ENCODE measurements at places on chromosomes 6 and 20.

GRCh38 chr6:40293460-40294185 is 293.5 kb downstream of the LRFN2 start:
- no peak for DNase-seq

- no peak for DNase-seq
Measured at GRCh38 chr6:96939007-96939805, 14.7 kb downstream of the KLHL32 start.

GRCh38 chr6:4777394-4777935 is 1.3 kb downstream of the CDYL start:
- DNase-seq, result no peak

DNA sequence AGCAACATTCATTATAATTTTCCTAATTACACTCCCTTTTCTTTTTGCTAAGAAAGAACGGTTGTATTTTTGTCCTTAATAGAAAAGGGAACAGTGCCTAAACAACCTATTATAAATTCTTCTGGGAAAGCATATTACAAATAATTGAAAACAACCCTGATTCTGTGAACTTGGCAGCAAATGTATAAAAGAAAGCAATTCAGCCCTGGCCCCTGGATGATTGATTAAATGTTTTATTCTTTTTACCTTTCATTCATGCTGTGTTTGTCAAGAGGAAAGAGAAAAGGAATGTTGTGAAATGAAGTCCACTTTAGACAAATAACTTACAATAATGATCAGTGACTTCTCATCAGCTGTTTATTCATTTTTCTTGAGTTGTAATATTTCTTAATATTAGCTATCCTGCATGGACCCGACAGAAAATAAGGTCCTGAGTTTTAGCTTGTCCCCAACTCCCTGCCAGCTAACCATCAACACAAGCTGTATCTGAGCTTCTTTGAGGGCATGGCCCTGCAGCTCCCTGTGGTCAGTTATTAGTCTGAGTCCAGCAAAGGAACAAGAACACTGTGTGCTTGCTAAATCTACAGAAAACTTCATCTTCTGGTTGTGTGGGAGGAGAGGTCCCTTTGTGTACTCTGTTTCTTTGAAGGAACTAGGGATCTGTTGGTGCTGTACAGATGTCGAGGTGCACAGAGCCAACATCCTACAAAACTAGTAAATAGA is 248.2 kb downstream of the LAMA2 start:
- DNase-seq, result no peak

GRCh38 chr20:4305091-4305490 is 289.7 kb upstream of the RNF24 start:
- DNase-seq, result no peak

- DNase-seq, result no peak
Measured at GRCh38 chr20:3723284-3723683, 9.2 kb upstream of the HSPA12B start.

DNA sequence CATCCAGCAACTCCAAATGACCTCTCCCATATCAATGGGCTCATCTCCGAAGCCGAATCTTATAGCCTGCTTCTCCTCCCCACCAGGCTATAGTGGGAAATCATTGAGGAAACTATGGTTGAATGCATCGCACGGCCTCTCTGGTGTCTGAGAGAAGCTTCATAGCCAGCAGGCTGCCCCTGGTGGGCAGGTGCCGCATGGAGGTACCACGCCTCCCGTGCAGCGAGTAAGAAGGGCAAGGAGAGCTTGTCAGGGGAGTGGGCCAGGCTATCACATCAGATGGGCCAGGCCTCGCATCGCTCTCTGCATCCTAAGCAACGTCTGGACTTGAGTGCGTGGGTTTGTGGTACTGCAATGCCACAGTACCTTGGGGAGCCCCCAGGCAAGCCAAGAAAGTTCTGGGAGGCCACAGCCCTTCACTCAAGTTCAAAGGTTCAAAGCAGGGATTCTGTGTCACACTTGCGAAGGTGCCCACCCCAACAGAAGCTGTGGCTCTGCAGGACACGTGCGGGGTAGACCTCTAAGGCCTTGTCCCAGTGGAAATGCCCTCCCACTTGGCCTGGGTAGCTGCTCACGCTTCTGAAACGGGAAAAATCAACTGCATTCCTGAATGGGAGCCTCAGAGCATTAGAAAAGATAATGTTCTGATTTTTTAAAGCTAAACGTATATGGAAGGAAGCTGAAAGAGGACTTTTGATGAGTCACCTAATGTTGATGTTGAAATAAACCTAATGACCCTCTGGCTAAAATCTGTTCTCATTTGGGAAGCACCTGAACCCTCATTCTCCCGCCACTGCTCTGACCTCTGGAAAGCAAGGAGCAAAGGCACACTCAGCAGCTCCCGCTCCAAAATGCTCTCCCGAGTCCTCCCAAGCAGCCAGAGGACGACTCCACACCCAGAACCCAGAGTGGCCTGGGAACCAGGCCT is 8.4 kb upstream of the IRF4 start:
- peak; percentile 35 for DNase-seq

DNA sequence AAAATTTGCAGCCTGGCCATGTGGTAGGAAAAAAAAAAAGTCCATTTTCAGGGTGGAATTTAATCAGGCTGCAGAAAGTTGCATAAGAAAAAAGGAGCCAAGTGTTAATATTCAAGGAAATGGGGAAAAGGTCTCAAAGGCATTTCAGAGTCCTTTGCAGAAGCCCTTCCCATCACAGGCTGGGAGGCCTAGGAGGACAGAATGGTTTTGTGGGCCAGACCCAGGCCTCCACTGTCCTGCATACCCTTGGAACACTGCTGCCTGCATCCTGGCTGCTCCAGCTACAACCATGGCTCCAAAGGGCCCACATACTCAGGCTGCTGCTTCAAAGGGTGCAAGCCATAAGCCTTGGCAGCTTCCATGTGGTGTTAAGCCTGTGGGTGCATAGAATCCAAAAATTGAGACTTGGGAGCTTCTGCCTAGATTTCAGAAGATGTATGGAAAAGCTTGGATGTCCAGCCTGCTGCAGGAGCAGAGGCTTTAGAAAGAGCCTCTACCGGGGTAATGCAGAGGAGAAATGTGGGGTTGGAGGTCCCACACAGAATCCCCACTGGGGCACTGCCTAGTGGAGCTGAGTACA is 239.0 kb upstream of the STXBP5 start:
- no peak for DNase-seq

GRCh38 chr6:63567966-63568365 is 4.3 kb upstream of the LOC128125822 start:
- DNase-seq, result no peak

- no peak for DNase-seq
Measured at GRCh38 chr6:93735099-93735498, 315.7 kb upstream of the EPHA7 start.

All from mesenteric fat pad (tissue), 1 donor.